ENCODE measurements at places on chromosomes 12 and 14.

DNA sequence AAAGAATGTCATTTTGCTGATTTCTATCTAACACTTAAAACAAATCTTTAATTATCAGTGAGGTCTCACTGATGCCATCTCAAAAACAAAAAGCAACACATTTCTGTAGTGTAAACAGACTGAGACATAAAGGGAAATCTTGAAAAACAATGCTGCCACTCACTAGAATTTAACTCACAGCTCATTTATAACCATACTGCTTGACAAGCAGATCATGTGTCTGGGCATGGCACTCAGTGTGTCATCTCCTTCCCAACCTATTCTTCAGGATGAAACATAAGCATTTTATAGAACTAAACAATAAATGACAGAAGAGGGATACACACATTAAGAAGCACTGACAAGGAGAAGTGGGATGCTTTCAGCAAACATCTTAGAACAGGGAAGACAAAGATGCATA, 22.4 kb downstream of the ATF7 start:
- no peak for DNase-seq

DNA sequence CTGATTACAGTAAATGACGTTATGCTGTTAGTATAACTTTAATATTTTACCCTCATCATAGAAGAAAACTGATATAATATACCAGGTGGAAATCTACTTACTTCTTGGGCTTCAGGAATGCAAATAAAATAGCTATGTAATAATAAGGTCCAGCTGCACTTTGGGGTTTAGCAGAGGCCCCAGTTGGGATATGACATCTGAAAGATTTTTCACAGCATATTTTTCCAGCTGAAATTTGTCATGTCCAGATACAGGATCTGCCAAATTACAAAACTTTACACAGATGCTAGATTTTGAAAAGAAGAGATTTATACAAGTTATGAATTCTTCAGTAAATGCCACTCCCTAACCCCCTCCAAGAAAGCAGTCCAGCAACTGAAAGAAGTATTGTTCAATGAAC, 29.2 kb upstream of the DCN start:
- no peak for DNase-seq

GRCh38 chr12:11446372-11446771, 51.0 kb upstream of the PRB2 start:
- DNase-seq, result no peak

DNA sequence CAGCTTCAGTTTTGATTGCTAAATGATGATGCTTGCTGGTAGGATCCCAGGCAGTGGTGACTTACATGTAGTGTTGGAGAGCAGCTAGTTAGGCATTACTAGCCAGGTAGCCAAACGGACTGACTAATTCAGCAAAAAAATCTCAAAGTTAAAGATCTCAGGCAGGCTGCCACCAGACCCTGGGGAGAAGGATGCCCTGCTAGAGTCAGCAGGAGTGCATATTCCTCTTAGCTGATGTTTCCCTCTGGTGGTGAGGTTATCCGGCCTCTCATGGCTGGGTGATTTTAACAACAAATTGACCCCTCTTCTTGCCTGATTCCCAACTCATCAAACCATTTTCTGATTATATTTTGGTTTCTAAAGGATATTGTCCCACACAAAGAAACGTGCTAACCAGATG, 2.8 kb downstream of the EFS start:
- no peak for DNase-seq

- no peak for DNase-seq
Observed at GRCh38 chr12:30932881-30933280, 6.3 kb downstream of the TSPAN11 start.

DNA sequence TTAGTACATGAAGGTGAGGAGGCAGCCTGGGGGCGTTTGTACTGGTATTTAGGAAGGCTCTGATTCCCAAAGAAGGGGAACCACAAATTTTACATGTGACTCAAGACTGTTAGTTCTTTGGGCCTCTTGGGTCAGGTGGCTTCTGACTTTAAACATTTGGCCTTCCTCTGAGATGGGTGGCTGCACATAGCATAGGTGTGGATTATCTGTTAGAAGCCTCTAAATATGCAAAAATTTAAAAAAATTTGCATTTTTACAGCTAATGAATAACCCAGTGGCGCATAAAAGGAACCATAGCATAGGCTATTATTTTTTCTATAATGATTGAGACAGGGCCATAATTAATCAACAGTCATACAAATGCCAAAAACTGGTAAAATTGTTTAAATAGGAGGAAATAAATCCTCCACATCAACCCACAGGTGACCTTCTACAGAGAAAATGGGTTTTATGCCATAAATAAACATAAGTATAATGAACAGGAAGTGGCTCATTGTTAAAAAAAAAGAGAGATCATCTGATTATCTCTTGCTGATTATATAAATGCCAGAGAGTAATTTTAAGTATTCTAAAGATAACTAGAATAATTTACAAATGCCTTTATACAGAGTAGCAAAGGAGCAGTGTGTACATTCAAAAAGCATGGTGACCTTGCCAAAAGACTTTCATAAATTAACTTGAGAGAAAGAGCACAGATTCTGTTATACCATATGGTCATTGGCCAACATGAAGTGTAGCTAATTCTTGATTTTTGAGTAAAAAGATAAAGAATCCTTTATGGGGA, 284.2 kb upstream of the ATP2B1 start:
- DNase-seq, result no peak

DNA sequence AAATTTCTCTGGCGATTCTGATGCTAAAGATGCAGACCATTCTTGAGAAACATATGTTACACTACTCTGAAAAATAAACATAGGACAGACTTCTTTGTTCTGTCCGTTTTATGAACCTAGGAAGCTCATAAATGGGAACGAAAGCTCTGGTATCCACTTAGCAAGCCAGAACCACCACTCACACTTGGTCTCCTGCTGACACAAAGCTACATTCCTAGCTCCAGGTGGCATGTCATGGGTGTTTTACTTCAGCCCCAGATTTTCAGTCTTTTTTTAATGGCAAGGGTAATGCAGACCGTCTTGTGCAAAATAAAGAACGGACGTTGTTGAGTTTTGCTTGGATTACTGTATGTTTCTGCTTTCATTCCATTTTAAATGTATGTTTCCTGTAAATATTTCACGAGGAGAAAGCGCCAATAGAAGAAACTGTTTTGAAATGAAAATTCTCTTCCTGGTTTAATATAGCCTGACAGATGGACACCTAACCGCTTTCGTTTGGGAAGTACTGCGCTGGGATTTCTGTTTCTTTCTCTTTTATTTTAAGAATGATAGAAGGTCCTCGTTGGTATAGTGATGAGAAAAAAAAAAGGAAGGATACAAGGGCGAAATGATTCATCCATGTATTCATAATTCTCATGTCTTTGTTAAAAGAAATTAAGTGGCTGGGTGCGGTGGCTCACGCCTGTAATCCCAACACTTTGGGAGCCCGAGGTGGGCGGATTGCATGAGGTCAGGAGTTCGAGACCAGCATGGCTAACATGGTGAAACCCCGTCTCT, 871 bp upstream of the COQ5 start:
- peak; percentile 72 for DNase-seq

GRCh38 chr12:69099201-69099837, 140.1 kb upstream of the CPSF6 start:
- no peak for DNase-seq

GRCh38 chr14:57526942-57527341, 33.3 kb upstream of the CCDC198 start:
- DNase-seq, result no peak

DNA sequence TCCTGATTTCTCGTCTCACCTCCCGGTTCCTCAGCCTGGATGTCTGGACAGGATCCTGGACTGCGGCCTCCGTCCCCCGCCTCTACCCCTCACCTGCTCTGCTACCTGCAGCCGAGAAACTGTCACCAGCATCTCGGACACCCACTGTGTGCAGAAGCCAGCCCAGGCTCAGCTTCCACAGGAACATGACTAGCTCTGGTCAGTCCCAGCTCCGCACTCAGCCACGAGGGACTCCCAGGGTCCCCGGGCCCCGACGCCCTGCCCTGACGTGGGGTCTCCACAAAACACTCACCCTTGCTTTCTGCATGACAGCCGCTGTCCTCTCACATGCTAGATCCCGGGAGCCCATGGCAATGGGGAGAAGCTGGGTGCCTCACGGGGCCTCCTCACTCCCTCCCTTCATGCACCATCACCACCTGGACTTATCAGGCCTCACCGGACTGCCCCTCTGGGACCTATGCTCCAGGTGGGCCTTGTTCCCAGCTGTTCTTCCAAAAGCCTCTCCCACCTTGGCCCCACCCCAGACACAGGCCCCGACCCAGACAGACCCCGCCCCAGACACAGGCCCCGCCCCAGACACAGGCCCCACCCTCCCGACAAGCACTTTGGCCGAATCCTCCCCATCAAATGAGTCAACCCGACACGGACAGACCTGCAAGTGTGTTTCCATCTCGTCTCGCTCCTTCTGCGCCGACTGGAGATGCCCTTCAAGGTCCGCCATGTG, 26.9 kb upstream of the ANKLE2 start:
- DNase-seq, result no peak

GRCh38 chr14:73887694-73888459, 1.2 kb downstream of the ZNF410 start:
- no peak for DNase-seq

- DNase-seq, result no peak
Observed at GRCh38 chr12:114981036-114981435, 297.1 kb upstream of the TBX3 start.

DNA sequence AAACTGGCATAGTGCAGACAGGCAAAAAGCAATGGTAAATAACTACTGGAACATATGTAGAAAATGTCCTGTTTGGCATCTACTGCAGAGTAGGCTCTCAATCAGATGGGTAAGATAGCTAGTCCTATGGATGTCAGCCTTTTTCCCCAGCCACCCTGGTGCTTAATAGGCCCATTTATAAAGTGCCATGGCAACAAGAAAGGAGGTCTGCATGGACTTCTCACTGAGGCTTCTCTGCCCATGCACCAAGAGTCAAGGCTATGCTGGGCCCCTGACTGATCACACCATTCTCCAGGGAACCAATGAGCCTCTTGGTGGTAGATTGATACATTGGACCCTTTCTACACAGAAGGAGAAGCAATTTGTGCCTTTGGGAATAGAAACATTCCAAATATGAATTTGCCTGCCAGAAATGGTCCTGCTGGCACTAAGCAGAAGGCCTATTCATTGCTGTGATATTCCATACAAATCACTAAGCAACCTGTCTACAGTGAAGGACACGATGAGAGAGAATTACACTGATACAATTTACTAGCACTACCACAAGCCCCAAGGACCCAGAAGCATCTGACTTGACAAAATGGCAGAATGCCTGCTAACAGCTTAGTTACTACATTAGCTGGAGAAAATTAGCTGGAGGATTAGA, 43.8 kb downstream of the RESF1 start:
- no peak for DNase-seq

DNA sequence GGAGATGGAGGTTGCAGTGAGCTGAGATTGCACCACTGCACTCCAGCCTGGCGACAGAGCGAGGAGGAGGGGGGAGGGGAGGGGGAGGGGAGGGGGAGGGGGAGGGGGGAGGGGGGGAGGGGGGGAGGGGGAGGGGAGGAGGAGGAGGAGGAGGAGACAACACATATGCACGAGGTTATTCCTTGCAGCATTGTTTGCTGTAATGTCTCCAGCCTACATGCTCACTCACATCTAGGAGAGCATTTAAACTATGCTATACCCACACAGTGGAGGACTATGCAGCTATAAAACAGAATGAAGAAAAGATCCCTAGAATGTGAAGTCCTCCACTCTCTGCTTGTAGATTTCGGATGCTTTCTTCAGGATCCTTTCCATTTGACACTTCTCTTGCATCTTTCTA, 3.5 kb upstream of the HIGD1C start:
- no peak for DNase-seq

GRCh38 chr14:81567302-81567701, 33.6 kb upstream of the SEL1L start:
- DNase-seq, result no peak

- no peak for DNase-seq
Observed at GRCh38 chr14:90191154-90191553, 65.2 kb upstream of the PSMC1 start.

DNA sequence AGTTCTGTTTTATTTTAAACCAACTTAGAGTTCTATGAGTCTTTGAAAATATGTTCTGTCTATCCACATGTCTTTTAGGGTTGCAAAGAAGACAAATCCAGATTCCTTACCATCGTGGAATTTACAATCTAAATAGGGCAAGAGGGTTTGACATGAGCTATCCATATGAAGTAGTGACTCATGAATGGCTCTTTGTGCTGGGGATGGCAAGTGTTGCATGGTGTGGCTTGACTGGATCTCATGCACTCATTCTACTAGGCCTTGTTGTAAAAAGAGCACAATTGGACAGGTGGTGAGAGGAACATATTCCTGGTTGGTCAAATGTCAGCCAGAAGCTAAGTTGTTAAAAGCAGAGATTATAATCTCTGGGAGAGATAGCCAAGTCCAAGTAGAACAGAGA, 509.1 kb downstream of the DIO2 start:
- no peak for DNase-seq

- no peak for DNase-seq
Observed at GRCh38 chr14:35932659-35933159, 106.6 kb downstream of the BRMS1L start.

DNA sequence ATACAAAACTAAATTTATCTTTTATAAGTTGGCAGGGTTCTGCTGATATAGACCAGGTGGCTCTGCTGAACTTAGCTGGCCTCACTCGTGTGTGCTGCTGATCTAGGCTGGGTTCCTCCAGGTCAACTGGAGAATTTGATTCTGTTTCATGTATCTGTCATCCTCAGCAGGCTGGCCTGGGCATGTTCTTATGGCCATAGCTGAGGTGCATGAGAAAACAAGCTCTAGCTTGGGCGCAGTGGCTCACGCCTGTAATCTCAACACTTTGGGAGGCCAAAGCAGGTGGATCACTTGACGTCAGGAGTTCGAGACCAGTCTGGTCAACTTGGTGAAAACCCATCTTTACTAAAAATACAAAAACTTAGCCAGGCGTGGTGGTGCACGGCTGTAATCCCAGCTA, 24.3 kb upstream of the BCL2L14 start:
- no peak for DNase-seq

DNA sequence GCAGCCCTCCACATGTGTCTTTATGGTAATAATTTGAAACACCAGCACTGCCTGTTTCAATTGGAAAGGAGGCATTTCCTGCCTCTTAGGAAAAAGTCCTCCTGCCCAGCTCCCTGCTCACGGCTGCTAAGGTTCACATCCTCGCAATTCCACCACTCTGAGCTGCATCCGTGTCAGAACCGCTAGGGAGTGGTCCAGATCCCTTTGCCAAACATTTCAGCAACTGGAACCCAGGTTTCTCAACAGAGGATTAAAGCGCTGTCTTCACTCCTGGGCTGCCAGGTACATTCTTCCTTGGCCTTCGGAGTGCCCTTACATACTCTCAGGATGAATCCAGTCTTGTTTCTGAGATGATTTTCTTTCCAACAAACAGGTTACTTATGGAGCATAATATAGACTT, 23.3 kb downstream of the C14orf132 start:
- no peak for DNase-seq

- peak; percentile 66 for DNase-seq
Observed at GRCh38 chr14:62179367-62180018, 417.3 kb downstream of the SNAPC1 start.

- no peak for DNase-seq
Observed at GRCh38 chr14:27587103-27587502, 989.3 kb upstream of the NOVA1 start.

Data from NCI-H187 (cell line).